ENCODE measurements at places on chromosomes 4 and X.

- DNase-seq, result peak; percentile 46
Observed at GRCh38 chrX:46325312-46325877, 219.8 kb downstream of the ZNF674 start.

DNA sequence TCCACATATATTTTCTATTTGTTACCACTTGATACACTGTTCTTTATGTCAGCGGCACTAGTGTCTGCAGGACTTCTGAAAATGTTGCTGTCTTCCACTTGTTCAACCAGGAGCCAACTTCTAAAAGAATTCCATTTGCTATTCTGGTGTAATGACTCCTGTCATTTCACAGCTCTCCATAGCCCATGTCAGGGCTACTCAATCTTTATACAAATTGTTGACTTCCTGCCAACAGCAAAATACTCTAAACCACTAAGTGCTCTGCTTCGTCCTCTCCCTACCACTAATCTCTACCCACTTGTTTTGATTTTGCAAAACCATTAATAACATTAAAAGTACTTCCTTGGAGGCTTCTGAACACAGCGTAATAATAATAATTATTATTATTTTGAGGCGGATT, 7.2 kb downstream of the CTSO start:
- DNase-seq, result no peak

DNA sequence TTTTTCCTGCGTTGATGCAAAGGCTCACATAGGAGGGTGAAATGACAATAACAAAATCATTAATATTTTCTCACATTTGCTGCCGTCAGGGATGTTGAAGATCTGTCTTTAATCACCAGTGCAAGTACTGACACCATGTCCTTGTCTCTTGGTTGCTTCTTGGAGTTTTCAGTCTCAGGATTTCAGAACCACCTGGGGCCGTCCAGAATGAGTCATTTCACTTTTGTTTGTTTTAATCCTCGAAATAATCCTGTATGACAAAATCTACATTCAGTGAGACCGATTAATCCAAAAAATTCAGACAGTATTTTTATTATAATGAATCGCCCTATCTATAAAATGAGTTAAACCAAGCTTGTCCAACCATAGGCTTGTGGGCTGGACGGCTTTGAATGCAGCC, 47.2 kb downstream of the NEIL3 start:
- no peak for DNase-seq

DNA sequence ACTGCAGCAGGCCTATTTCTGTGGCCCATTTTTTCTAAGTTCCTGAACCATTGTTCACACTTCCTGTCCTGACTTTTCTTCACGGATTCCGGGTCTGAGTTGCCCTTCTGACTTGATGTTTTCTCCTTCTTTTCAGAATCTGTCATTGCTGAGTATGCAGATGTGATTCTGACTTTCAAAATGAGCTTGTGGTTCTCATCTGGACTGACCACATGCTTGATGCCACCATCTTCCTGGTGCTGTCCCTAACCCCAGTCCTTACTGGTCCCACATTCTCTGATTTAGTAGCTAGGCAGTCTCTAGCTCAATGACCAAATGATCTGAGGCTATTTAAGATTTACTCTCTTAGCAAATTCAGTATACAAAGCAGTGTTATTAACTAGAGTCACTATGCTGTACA, 822.3 kb upstream of the TENM3 start:
- no peak for DNase-seq

DNA sequence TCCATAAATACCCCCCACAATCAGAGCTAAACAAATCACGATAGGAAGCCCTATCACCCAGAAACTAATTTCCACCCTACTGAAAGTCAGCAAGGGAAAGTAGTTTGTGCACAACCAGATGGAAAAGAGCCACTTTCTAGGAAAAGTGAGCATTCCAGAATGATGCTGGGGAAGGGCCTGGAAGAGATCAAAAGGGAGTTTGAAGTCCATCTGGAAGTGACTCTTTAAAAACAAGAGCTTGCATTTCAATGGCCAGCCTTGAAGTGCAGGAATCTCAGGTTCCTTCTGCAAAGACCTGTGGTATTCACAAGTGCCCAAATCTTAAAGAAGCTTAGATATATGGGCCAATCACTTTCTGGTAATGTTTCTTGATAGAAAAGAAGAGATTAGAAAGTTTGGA, 97.0 kb upstream of the LDB2 start:
- no peak for DNase-seq

Measured in stimulated activated CD4-positive, alpha-beta T cell treated with anti-CD3 and anti-CD28 coated beads, Interleukin-15, amount 100 ng/mL, for 48 hours (primary cell).